ENCODE measurements at places on chromosomes 2 and 18. TPM values are rescaled to one million over a fixed set of nuclear protein-coding genes. Genes with fewer than 3 reads are reported as not detected.

NOTO gene
- not detected for total RNA-seq

GRCh38 chr2:46225150-46225625, 72.0 kb upstream of the EPAS1 start:
- DNase-seq, result no peak

DNA sequence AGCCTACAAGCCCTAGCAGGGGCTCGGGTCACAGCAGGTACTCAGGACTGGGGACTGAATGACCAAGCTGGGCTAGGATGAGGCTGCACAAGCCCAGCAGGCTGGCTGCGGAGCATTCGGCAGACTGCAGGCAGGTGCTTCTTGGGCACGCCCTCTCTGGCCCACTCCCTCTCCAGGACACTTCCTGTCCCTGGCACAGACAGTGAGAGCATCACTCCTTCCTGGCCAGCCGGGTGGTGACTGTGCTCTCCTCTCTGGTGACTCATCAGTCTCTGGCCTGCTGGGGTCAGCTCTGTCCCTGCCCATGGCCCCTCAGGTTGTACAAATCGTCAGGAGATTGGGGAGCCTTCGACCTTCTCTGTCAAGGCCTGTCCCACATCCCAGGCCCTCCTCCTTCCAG, 22.5 kb downstream of the C1QL2 start:
- DNase-seq, result no peak

GRCh38 chr2:27652790-27653189, 10.6 kb downstream of the SUPT7L start:
- DNase-seq, result no peak

- DNase-seq, result no peak
Observed at GRCh38 chr2:134446383-134447017, 192.6 kb downstream of the MGAT5 start.

- DNase-seq, result no peak
Observed at GRCh38 chr2:153601812-153602211, 123.2 kb upstream of the RPRM start.

DNA sequence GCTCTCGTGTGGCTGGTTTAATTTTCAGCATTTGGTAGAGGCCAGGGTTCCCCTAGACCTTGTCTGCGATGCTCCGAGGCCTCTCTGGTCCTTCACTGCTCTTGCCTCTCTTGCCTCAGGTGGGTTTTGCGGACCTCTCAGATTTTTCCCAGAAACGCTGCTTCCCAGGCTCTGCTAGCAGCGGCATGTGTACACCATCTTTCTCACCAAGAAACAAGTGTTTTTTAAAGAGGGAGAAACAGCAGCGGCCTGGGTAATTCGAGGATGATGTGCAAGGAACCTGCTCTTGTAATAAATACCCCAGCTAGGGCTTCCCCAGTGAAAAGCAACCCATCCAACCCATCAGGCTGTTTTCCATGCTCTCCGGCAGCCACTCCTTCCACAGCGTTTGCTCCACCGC, 33.5 kb upstream of the COL6A3 start:
- DNase-seq, result no peak

GRCh38 chr2:227671170-227671905, 4.7 kb downstream of the SCYGR5 start:
- no peak for DNase-seq

GRCh38 chr2:184041077-184041476, 557.3 kb upstream of the ZNF804A start:
- no peak for DNase-seq

- DNase-seq, result no peak
Observed at GRCh38 chr18:48835745-48836170, 115.0 kb downstream of the SMAD7 start.

PTGR3 gene
- 14.4 TPM for total RNA-seq

DNA sequence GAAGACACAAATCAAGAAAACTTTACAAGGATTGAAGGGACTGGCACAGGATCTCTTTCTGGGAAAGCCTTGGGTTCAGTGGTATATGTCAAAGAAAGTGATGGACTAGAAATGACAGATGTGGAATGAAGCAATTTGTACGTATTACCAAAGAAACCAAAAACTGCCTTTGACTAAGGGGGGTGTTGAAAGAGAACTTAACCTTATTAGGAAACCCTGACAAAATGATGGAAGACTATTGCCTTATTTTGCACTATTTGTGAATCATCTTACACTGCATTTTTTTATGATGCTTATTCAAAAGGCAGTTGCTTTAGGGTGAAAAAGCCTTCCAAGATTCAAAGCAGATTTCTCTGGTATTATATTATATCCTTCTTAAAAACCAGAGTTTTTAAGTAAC, 4.0 kb downstream of the TSGA10 start:
- DNase-seq, result no peak

GRCh38 chr18:7856733-7857132, 289.6 kb downstream of the PTPRM start:
- peak; percentile 71 for DNase-seq

CPO gene
- not detected for total RNA-seq

MIB1 gene
- total RNA-seq, result 38.4 TPM

DNA sequence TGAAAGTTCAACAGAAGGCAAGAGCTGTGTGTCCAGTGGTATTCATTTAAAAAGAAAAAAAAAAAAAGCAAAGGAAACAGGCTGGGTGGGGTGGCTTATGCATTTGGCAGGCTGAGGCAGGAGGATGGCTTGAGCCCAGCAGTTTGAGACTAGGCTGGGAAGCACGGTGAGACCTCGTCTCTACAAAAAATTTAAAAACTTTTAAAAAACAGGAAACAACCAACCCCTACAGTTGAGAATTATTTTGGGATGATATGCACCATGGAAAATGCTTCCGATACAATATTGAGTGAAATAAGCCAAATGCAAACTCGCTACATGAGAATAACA, 31.2 kb downstream of the PTPN18 start:
- no peak for DNase-seq

MC4R gene
- not detected for total RNA-seq

PROKR1 gene
- total RNA-seq, result not detected
